Fibroblast of skin of left biceps (primary cell): ENCODE measurements at places on chromosomes 3 and 15.

DNA sequence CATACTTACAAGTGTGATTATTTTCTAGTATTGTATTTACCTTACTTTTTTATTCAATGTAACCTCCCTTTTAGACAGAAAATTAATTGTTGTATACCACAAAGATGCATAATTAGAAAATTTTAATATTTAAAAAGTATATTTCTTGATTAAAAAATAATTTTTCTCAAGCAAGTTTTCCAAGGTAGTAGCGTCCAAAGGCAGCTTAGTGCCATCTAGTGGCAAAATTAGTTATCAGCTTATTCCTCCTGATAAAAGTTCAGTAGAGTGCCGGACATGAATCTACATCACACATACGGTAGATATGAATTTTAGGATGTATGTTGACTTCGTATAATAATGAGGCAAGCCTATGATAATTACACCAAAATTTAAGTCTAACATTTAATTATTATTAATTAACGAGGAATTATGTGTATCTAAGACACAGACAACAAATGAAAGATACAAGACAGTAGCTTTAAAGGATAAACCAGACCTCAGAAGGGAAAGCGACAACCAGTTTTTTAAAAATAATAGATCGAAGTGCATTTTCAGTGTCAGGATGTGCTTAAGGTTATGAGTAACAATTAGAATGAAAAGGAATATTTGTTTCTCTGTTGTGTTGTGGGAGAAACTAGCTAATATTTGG is 405.9 kb downstream of the ROBO1 start:
- no peak for DNase-seq

DNA sequence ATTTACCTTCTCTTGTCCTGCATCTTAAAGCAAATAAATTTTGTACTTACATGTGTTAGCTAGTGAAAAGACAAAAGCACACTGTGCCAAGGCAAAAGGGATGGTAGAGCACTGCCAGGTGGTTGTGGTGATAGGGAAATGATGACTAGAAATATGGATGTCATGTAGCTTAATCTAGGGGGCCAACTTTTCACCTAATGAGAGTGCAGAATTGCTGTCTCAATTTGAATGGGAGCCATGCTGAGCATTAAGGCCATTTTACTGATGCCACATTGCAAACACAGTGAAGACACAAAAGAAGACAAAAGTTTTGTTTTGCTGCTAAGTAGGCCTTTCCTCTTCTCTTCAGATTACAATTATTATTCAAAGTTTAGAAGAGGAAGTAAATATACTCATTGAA is 274.7 kb downstream of the PDCD6IP start:
- no peak for DNase-seq

DNA sequence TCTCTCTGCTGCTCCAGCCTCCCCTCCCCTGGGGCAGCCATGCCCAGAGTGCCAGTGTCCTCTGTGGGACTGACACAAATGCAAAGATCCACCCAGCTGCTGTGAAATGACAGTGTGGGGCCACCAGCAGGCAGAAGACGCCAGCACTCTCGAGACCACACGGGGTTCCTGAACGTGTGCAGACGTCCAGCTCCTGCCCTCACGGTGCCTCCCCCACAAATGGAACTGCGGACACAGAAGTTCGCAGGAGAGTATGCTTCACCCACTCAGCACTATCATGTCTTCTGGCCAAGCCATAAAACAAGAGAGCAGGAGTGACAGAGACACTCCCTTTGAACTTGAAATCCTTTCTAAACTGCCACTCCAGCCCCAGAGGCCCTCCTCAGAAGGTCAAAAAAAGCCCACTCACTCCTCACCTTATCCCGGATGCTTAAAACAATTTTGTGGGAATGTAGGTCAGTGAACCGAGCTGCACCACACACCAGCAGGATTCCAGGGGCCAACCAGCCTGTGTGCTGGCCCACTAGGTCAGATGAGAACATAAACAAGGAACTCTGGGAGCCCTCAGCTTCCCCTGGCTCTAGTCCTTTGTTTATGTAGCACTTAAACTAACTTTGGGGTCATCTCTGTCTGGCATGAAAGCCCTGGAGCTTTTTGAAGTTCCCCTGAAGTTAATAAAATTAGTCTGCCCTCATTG is 112.6 kb downstream of the DNAJB8 start:
- no peak for DNase-seq

DNA sequence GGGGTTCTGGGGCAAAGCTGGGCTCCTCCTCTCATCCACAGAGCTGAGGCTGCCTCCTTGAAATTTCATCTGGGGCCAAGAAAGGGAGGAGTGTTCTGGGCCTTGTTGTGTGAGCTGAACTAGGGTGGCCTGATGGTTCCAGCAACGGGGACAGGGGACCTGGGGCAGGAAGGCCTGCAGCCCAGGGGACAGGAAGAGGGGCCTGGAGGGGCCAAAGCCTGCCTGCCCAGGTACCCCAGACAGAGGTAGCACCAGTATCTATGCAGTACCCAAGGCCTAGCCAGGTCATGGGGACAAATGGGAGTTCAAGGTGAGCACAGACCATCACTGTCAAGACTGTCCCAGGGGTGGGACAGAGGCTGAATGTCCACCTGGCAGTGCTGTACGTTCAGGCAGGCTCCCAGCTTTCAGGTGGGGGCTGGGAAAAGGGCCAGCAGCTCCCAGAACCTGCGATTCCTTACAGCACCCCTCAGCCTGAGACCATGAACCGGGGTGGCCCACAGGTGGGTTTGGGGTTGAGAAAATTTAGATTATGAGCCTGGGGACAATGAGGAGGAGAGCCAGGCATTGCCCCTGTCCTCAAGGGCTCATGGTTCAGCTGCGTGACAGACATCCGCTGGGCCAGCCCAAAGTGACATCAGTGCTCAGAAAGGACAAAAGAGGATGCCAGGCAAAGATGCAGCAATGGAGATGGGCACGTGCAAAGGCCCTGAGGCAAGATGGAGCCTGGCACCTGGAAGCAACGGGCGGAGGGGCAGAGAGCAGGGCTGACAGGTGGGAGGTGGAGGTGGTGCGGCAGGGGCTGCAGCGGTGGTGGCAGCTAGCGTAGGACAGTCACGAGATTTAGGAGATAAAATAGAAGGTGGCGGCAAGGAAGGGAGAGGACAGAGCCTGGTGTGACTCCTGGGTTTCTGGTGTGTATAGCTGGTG is 28.0 kb downstream of the PSTPIP1 start:
- DNase-seq: no peak
